ENCODE measurements at places on chromosomes 2 and 18.
A peak's percentile ranks its signal among the peaks of the same experiment; 100 is the strongest.

- DNase-seq, result no peak
Observed at GRCh38 chr2:138767101-138767500, 13.1 kb downstream of the NXPH2 start.

- no peak for DNase-seq
Observed at GRCh38 chr2:115369400-115369799, 927.0 kb downstream of the DPP10 start.

DNA sequence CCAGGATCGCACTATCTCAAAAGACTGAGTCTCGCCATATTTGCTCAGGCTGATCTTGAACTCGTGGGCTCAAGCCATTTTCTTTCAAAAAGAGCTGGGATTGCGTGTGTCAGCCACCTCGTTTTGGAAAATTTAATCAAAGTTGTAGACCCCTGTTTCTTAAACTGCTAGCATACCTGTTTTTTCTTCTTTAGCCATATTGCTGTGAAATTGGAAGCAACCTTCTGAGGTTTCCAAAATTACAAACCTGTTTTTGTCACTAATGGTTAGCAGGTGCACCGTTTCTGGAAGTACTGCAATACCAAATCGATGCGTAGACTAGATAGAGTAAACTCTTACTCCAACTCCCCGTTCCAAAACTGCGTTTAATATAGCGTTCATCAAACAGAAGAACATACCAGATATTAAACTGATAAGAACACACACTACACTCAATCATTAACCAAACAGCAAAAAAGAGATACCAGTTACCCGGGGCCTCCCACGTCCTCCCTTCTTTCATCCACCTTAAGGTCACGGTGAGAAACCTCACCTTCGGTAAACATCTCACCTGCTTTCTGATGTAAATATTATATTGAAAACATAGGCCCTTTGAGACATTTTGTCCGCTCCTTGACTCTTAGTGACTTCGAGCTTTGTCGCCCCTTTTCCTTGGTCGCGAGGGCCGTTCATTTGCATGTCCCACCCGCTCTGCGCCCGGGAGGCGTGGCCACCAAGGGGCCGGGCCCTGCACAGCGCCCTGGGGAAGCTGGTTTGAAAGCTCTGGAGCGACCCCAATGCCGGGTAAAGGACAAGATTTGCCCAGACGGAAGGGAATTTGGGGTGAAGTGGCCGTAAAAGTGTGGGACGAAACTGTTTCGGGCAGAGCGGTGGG lies at the start of gene RNU2-63P:
Gene RNU2-63P (minus strand): TSS at position 462 of the 874 bp plus-strand sequence.
- DNase-seq, result peak; percentile 81

DNA sequence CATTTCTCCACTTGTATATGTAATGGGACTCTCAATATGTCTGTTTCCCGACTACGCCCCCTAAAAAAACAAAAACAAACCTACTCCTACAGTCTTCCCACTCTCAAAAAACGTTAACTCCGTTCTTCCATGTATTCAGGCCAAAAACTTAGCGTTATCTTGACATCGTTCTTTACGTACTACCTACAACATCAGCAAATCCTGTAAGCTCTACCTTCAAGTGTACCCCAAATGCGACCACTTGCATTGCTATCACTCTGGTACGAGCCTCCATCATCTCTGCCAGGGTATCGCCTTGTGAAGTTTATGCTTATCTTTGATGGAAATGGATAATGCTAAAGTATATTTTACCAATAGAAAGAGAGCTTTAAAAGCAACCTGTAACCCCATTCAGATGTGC lies 479 bp downstream of the GPATCH11 start:
- no peak for DNase-seq

- DNase-seq, result no peak
Observed at GRCh38 chr2:58289029-58289428, 47.9 kb upstream of the FANCL start.

GRCh38 chr2:224309176-224309575 lies 92.7 kb downstream of the FAM124B start:
- no peak for DNase-seq

DNA sequence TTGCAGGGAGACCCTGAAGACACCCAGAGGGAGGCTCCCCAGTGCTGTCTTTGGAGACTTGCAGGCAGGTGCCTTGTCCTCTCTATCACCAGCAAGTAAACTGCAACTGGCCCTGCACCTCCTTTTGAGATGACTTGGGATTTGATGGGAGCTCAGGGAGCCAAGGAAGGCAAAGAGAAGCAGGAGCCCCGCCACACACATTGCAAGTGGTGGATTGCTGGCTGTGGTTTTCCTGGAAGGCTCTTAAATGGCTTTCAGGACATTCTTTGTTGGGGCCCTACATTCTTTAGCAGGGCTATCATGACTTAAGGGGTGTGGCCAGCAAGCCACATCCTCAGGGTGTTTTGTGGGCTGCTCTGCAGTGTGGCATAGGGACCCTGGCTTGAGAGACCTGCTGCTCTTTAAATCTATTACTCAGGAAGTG lies 39.9 kb upstream of the CDC42EP3 start:
- peak; percentile 26 for DNase-seq

DNA sequence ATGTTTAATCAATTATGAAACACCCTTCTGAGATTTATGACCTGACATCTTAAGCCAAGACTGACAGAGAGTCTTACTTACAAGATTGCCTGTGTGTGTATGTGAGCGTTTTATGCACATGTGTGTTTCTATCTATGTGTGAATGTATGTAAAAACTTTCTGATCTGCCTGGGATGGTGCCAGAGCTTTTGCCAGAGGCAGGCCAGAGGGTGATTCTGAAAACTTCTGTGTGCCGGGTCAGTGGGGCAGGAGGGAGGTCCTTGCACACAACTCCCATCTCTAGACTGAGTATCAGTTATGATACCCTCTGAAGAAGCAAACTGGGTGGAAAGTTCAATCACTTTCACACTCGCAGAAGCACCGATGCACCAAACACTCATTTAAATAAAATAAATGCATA lies 335.0 kb upstream of the NT5C1B start:
- DNase-seq, result no peak

- DNase-seq, result no peak
Observed at GRCh38 chr2:229768235-229768634, 53.9 kb upstream of the DNER start.

DNA sequence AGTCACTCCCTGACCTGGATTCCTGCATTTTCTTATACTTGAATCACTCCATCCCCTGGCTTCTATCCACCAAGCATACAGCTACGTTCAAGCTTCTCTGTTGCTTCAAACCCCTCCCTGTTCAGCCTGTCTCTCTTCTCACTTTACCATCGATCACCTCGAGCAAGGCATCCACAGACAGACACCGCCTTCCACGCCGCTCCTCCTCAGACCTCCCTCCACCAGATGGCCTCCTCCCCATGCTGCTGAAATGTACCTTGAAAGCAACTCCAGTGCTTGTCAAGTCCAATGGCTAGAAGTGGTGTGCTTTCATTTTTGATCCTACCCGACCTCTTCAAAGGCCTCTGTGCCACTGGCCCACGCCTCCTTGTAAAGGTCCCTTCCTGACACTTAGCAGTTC lies 131.3 kb upstream of the ACAA2 start:
- no peak for DNase-seq

- no peak for DNase-seq
Observed at GRCh38 chr18:59172664-59173249, 33.1 kb downstream of the SEC11C start.

- no peak for DNase-seq
Observed at GRCh38 chr2:182952741-182953450, 85.4 kb downstream of the NCKAP1 start.

- DNase-seq, result peak; percentile 86
Observed at GRCh38 chr2:241877989-241878970, 8.8 kb downstream of the RTP5 start.

GRCh38 chr2:74935975-74936391 lies 22.5 kb upstream of the POLE4 start:
- no peak for DNase-seq

GRCh38 chr2:98299211-98299905 lies 46.9 kb upstream of the CNGA3 start:
- DNase-seq, result no peak

DNA sequence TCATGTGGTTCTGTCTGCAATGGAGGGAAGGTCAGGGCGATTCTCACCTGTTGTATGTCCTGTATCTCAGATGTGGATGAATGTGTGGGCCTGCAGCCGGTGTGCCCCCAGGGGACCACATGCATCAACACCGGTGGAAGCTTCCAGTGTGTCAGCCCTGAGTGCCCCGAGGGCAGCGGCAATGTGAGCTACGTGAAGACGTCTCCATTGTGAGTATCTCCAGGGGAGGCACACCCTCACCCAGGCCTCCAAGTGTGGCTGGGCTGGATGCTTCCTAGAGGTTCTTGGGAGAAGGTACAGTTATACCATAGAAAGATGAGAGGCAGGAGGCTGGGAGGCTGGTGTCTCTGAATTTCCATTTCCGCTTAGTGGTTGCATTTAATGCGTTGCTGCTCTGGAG lies 46.9 kb downstream of the FBLN7 start:
- no peak for DNase-seq

GRCh38 chr2:149330127-149331022 lies at the start of gene LYPD6:
TSS of gene LYPD6 (plus strand) at chr2:149330587. CDS start at chr2:149437709, 107,122 bp downstream.
- DNase-seq, result no peak

DNA sequence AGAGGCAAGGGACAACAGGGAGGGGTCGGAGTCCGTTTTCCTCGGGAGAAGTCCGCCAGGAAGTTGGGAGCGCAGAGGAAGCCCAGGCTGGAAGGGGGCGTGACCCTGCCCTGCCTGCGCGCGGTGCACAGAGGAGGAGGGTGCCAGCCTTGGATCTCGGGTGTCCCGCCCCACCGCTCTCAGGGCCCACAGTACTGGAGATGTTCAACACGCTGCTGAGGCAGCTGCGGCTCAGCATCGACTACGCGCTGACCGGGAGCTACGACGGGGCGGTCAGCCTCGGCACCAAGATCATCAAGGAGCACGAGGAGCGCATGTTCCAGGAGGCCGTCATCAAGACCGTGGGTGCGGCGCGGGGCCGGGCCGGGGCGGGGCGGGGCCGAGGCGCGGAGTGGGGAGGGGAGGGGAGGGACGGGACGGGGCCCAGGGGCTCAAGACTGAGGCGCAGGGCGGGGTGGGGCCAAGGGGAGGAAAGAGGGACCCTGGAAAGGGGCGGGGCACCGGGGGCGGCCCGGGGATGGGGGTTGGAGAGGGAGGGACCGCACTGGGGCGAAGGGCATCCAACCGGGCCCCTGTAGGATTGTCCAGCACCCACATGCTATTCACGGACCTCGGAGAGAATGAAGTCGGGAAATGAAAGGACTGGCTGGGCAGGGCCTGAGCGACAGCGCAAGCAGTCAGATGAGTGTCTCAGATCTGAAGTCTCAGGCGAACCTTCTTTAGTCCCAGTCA lies 36.6 kb downstream of the POMC start:
- DNase-seq, result peak; percentile 26

GRCh38 chr2:216683846-216684245 lies 11.5 kb downstream of the IGFBP5 start:
- DNase-seq, result no peak

DNA sequence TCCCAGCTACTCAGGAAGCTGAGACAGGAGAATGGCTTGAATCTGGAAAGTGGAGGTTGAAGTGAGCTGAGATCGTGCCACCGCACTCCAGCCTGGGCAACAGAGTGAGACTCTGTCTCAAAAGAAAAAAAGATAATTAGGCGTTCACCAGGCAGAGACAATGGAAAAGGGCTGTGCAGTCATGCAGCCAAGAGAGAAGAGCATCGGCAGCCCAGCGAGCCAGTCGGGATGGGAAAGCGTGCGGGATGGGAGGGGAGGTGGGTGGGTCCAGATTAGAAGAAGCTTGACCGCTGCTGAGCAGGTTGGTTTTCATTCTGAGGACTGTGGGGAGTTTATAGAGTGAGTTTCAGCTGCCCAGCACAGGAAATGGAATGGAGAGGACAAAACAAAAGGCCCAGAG lies 15.0 kb upstream of the CYS1 start:
- no peak for DNase-seq

DNA sequence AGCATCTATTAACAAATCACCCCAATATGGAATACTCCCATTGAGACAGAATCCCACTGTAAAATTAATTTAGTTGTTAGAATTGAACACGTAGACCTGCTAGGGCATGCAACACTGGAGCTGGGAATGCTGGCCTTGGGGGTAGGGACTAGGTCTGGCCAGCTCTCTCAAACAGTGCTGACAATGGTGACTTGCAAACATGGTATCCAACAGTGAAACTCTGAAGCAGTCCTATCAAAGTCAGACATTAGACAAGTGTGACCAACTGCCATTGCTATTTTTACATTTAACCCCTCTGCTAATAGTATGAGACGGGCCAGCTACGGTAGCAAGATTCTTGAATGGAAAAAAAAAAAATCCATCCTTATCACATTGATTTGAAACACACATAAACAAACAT lies 7.2 kb downstream of the E2F6 start:
- DNase-seq, result no peak

- no peak for DNase-seq
Observed at GRCh38 chr18:58481321-58482180, 147.3 kb downstream of the ALPK2 start.

- no peak for DNase-seq
Observed at GRCh38 chr2:202069170-202070067, 3.6 kb upstream of the KIAA2012 start.

- no peak for DNase-seq
Observed at GRCh38 chr2:65877331-65878010, 445.1 kb upstream of the SPRED2 start.

DNA sequence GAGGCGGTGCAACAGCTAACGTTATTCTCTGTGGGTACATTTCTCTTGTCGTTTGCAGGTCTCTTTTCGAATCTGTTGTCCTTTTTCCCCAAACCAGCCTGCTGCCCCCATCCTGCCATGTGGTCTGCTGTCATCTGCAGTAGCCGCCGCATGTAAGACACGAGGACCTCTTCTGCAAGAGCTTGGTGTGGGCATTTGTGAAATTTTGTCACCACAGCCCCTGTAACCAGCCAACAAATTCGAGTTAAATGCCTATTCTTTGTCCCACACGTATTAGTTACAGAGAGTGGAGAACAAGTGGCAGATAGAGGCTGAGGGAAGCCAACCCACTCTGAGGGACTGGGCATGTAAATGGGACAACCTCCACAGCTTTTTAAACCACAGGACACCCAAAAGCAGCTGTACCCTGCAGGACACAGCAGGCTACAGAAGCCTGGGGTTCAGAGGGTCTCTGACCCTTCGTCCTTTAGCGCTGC lies 35.0 kb downstream of the ITGA6 start:
- DNase-seq, result no peak

GRCh38 chr18:58776084-58776483 lies 88.6 kb upstream of the ZNF532 start:
- DNase-seq, result no peak

GRCh38 chr2:229852565-229852964 lies 69.2 kb downstream of the TRIP12 start:
- peak; percentile 22 for DNase-seq

DNA sequence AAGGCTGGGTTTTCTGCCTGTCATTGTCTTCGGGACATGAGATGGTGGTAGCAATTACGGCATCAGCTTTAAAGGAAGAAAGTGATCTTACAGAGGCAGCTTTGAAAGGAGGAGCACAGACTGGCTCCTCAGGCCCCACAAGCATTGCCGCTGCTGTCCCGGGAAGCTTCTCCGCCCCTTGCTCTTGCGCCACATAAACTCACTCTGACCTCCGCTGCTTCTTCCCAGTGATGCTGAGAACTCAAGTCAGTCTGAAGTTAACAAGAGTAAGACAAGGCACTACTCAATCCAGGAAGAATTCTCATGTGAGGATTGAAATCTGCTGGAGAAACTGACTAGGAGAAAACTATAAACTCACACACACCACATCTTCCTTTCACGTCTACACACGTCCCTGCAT lies 112.4 kb upstream of the RIOK3 start:
- DNase-seq, result no peak

All from stimulated activated naive CD8-positive, alpha-beta T cell treated with anti-CD3 and anti-CD28 coated beads, Interleukin-15, Interleukin-2, amounts not matched to agents 100 U/mL and 50 U/mL, for 24 hours (primary cell).